SHP77 treated with DMSO at 0.1 percent for 48 hours (cell line): ENCODE measurements at places on chromosomes 11 and 22.

DNA sequence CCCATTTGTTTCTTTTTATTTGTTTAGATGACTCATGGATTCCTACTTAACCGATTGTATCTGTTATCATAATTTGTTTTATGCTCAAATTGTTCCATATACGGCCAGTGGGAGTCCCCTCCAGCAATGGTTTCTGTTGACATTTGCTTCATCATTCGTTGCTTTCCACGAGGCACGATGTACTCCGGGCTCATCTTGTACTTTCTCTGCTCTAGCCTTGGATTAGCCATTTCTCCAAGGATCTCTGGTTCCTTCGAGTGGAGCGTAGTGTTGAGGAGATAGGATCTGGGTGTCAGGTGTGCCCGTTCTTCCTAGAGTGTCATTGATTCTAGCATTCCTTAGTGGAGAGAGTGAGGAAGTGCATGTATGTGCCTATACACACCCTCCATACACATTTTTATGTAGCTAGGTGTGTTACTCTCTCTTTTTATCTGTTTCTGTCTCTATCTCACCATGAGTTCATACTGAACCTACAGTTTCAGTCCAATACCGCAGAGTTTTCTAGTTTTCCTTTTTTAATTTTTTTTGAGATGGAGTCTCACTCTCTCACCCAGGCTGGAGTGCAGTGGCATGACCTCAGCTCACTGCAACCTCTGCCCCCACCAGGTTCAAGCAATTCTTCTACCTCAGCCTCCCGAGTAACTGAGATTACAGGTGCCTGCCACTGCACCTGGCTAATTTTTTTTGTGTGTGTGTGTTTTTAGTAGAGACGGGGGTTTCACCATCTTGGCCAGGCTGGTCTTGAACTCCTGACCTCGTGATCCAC is 31.4 kb downstream of the TECTA start:
- DNase-seq, result peak; percentile 4

DNA sequence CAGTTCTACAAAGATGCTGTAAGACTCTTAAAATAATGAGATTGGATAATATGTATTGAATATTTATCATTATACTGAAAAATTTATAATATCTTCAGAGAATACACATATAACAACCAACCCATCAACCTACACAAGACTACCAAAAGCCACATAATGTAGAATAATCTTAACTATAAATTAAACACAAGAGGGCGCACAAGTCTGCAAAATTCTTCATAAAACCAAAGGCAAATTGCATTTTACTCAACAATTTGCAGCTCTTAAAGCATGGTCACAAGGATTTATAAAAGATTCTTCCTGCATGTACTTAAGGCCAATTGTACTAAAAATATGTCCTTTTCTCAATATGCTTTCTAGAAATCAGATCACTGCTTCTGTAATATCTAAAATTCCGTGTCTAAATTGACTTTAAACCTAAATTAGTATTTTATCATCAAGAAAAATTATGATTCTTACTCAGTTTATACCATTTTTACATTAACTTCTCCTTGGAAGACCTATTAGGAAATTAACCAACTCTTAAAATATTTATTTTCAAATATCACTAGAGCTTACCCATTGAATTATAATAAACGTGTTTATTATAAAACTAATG is 79.0 kb downstream of the TTC28 start:
- peak; percentile 26 for DNase-seq

- DNase-seq, result peak; percentile 87
These were observed at the start of gene FHIP1B for GRCh38 chr11:6234387-6235107. Gene FHIP1B, minus strand, starts transcription at chr11:6234636. Its CDS starts 10,120 bp downstream, at chr11:6224516.

- DNase-seq, result no peak
These were observed 142.9 kb downstream of the CRYBB2 start for GRCh38 chr22:25362215-25362882.

DNA sequence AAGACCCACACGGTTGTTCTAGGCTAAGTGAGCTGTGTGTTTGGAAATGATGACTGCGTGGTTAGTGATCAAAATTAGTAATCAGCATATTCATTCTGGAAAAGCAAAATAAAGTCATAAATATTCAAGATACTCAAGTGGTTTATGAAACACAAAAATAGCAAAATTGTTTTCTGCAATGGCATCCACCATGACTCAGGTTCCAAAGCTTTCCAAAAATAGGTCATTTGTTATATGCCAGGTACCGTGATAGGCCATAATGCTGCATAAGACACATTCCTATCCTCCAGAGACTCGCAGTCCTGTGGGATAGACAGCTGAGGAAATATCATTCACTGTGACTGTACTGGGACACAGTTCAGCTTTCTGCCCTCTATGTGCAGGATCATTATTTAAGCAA is 2.4 kb upstream of the ATL3 start:
- DNase-seq, result no peak

- no peak for DNase-seq
These were observed 1.0 kb downstream of the SFI1 start for GRCh38 chr22:31497148-31497938.

GRCh38 chr11:27445625-27446024 is 27.0 kb downstream of the LGR4 start:
- DNase-seq, result no peak

DNA sequence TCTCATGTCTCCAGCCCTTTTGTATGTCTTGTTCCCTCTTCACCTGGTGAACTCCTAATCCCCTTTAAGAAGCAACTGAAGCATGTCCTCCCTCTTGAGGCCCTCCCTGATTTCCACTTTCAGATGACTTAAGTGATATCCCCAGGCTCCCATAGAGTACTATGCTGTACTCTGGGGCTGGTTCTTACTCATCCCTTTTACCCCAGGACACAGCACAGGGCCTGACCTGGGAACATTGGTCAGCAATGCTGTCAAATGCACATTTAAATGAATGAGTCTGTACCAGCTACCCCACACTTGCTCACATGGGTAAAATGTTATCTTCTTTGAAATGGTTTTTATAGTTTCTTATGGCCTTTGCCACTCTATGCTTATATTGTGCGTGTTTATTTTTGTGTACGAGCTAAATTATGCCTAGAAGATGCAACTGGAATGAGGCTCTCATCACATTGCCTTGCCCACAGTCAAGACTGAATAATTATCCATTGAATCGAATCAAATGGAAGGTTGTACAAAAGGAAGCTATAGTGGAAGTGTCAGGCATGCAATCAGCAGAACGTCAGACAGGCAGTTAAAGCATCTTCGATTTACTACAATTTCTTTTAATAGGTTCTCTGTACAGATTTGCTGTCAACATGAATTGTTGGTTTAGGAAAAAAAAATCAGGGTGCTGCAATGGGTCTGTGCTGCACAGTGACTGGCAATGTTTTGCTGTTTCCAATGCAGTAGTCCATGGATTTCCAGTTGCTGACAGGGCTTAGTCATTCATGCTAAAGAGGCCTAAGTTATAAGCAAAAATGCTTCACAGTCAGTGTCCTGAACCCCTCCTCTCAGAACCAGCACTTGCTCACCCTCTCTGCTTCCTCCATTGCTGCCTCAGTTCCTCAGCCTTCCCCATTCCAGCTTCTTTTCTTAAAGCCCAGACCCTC is 79.5 kb downstream of the PARVA start:
- DNase-seq, result no peak

DNA sequence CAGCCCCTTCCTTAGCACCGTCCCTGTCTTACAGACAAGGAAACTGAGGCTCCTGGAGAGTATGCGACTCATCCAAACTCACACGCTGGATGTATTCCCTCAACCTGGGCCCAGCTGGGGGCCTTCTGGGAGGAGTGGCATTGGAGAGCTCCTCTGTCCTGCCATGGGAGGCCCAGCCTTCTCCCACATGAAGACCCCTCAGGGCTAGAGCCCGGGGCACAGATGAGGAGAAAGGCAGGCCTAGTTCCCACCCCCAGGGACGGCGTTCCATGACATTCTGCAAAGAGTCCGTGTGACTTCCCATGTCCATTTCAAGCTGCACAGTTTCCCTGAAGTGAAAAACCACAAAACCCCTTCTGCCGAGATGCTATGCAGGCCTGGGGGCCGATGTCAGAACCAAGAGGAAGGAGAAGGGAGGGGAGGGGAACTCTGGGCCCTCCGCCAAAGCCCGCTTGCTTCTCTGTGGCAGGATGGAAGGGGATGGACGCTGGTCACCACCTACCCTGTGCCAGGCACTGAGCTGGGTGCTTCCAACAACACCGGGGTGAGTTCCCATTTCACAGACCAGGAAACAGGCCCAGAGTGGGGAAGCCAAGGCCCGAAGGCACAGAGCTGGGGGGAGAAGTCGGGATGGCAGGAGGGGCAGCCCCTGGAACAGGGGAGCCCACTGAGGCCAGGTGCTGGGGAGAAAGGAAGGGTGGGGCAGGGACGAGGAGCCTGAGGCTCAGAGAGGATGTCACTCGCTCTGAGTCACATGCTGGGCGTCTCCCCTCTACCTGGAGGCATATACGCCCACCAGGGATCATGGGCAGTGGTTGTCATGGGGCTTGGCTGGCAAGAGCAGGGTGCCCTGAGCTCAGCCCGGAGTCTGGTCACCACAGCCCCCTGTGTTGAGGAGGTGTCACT is 15.7 kb downstream of the RAC2 start:
- DNase-seq, result no peak

DNA sequence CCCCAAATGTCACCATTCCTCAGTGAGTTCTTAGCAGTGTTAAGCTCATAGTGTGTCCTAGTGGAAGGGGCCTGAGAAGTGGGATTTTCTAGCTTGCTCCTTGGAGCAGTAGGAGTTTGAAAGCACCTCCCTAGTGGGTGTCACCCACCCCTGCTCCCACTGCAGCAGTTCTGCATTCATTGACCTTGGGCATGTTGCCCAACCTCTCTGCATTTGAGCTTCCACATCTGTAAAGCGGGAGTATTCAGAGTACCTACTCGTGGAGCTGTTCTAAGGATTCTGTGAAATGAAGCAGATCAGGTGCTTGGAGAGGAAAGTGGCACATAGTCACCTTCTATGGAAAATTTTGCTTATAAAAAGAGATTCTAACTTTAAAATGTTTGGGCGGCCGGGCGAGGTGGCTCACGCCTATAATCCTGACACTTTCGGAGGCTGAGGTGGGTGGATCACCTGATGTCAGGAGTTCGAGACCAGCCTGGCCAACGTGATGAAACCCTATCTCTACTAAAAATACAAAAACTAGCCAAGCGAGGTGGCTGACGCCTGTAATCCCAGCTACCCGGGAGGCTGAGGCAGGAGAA is 16.9 kb downstream of the LMO2 start:
- no peak for DNase-seq
